ELF-1 (cell line): ENCODE measurements at places on chromosomes 13 and 19.

DNA sequence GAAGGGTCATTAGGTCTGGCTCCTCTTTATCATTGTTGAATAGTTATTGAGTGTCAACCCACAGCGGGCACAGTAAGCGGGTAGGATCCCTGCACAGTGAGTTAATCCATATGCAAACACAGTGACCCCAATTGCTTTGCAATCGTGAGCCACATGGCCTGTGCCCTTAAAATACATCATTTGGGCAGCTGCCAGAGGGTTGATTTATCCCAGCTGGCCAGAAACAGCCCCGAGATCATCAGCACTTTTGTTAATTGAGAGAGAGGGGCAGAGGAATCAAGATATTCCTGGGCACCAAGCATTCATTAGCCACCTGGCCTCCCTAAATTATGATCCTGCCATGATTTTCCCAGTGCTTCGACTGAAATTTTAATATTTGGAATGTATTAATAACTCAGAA is 9.8 kb upstream of the CNMD start:
- no peak for DNase-seq

GRCh38 chr19:48683349-48683748 is 10.5 kb upstream of the NTN5 start:
- no peak for DNase-seq

- DNase-seq, result peak; percentile 57
Observed at GRCh38 chr19:40596608-40597328, 4.4 kb upstream of the LTBP4 start.

GRCh38 chr19:11091703-11092153 is 2.5 kb downstream of the LDLR start:
- peak; percentile 93 for DNase-seq

DNA sequence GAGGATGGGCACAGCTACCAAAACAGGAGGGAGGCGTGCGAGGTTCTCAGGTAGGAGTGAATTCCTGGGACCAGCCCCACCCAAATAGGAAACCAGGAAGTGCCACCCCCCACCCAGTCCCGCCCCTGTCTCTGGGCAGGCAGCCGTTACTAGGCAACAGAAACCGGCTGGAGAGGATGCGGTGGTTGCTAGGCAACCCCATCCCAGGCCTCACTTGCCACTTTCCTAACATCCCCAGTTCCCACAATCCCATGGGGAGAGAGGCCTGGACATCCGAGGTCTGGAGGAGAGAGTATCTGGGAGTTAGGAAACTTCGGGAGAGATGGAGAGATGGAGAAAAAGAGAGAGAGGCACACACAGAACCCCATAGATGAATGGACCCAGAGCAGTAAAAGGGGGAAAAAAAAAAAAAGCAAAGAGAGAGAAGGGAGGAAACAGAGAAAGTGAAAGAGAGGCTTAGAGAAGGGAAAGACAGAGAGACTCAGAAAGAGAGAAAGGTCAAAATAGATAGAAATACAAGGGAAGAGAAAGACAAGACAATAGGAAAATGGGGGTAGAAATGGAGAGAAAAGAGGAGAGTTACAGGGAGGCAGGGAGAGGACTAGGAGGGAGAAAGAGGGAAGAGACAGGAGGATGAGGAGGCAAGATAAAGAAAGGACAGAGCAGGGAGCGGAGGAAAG is 3.8 kb downstream of the GRIK5 start:
- DNase-seq, result peak; percentile 82

DNA sequence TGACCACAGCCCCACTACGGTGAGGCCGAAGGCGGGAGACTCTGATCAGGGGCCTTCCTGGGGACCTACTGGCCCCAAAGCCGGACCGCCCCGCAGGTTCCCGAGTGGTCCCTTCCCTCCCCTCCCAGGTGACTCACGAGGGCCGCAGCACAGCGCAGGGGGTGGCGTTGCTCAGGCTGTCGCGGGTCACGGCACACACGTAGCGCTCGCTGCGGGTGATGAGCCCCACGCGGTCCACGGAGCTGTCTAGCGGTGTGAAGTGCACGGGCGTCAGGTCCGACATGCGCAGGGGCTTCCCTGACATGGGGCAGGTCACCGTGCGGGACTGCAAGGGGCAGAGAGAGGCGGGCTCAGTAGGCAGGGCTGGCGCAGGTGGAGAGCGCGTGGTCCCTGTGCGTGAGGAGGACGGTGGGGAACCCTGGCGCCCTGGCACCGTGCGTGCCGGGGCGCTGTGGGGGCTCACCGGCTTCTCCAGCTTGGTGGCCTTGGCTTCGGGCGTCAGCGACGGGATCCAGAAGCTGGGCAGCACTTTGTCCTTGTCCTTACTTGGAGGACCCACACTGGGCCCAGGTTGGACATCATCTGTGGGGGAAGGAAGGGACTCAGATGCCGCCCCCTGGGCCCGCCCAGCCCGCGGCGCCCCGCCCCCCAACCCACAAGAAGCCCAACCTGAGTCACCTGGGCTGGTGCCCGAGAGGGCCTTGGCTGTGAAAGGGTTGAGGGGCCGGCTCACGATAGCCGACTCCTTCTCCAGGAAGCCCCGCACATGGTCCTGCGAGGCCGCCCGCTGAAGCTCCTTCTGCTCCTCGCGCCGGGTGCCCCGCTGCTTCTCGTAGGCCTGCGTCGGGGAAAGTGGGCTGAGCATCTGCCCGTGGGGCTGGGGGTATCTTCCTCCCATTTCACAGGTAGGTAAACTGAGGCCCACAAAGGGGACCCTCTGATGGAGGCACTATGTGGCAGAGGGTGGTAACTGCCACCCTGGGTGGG is 23.7 kb downstream of the NOSIP start:
- peak; percentile 71 for DNase-seq

DNA sequence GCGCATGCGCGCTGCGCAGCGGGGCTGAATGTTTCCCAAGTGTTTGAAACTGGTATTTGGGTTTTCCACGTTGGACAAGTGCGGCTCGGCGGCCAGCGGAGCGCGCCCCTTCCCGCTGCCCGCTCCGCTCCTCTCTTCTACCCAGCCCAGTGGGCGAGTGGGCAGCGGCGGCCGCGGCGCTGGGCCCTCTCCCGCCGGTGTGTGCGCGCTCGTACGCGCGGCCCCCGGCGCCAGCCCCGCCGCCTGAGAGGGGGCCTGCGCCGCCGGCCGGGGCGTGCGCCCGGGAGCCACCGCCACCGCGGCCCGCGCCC is at the start of gene ING1:
Gene ING1 (plus strand): TSS at position 59 of the 311 bp plus-strand sequence. CDS start 450 bp downstream, outside the sequence.
- DNase-seq, result no peak

DNA sequence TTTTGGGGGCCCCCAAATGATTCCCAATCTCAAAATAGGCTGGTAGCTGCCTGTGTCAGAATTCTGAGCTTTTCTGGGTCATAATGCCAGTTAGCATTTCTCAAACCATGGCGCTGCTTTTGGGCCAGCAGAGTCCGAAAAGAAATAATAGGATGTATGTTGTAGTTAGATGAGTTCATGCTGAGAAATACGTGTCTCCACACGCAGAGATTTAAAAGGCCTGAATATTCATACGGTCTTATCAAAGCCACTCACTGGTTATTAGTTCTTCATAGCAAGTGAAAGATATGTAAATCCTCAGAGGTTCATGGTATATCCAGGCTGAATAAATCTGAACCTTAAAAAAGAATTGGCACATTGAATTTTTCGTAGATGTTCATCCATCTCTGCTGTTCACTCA is 124.5 kb downstream of the SHISA2 start:
- no peak for DNase-seq

- DNase-seq, result no peak
Observed at GRCh38 chr13:107057028-107057631, 489.2 kb upstream of the ARGLU1 start.

- DNase-seq, result peak; percentile 91
Observed at GRCh38 chr19:19464339-19465098, 50.8 kb downstream of the TSSK6 start.

- no peak for DNase-seq
Observed at GRCh38 chr13:111597618-111598017, 277.2 kb downstream of the TEX29 start.

GRCh38 chr19:52020506-52020905 is 7.7 kb downstream of the ZNF614 start:
- no peak for DNase-seq

- DNase-seq, result peak; percentile 82
Observed at GRCh38 chr19:33906578-33907335, 110.1 kb downstream of the KCTD15 start.

DNA sequence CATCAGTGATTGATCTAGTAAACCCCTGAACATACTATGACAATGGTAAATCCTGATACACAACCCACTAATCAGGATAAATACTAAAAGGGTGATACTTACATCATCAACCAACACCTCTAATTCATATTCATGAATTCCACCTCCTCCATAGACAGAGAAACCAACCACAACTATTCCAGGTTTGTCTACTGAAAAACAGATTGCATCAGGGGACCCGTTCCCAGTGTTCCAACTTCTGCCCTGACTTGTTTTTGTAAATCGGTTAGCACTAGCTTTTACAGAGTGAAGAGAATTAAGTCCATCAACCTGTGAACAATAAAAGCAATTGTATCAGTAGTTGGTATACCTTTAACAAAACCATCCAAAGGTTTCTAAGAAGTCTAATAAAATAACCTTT is 149.2 kb downstream of the MYCBP2 start:
- DNase-seq, result no peak

DNA sequence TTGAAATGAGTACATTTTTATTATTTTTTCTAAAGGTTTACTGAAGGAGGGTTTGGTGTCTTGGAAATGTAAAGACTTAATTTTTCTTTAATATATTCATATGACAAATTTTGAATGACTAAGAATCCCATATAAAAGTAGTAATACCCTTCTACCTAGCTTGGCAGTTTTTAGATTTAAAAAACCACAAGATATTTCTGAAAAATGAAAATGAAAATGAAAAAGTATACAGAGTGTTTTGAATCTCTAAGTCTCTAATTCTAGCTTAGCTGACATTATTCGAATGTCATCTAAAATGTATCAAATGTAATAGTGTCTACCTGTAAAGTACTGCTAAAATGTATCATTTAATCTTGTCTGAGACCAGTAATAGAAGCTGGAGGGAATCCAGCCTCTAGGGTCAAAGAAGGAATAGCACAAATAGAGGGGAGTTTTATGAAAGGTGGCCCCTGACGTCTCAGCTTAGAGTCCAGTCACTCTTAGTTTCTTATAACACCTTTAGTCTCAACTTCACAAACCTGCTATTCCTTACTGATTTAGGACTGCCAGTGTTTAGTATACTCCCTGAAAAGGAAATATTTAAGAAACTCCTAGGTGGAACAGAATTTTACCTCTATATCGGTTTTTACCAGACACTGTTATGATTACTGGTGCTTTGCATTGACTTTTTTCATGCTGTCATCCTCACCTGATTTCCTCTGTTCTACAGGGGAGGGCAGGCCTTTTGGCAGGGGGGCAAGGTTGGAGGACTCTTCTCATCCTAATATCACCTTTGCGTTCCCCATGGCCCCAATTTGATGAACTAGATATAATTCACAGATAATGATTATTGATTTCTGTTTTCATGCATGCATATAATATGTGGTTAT is 16.2 kb upstream of the MIR17HG start:
- DNase-seq, result no peak

- no peak for DNase-seq
Observed at GRCh38 chr13:77874406-77874805, 44.2 kb downstream of the EDNRB start.

DNA sequence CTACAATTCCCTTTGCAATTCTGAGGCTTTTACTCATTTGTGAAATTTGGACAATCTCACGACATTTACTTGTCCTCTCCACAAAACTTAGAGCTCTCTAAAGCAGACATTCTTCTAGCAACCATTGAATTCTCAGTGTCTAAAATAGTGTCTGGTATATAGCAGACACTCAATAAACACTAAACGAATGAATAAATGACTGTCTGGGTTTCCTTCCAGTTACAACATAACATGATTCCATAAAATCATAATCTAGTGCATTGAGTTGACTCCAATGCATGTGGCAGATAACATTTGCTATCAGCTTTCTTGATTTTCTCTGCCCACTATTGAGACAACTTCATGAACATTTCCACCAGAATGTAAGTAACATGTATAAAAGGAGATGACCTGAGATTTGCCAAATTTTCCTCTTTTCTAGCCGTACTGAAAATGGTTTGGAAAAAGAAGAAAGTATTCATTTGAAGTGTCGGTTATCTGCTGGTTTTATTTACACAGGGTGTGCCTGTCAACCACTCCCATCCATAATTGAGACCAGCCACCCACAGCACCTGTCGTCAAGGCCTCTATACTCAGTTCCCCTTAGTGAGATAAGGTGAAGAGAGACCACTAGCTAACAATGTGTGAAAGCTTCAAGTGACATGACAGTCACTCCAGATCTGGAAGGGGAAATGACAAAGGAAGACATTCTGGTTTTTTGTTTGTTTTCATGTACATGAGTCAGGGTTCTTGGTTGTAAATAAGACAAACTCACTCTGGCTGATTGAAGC is 4.8 kb upstream of the SERP2 start:
- no peak for DNase-seq

GRCh38 chr13:112174476-112175110 is 107.6 kb downstream of the SOX1 start:
- DNase-seq, result no peak

- no peak for DNase-seq
Observed at GRCh38 chr13:113258321-113259054, 38.6 kb upstream of the LAMP1 start.

GRCh38 chr19:27794494-27795042 is 1418.4 kb downstream of the UQCRFS1 start:
- peak; percentile 71 for DNase-seq

DNA sequence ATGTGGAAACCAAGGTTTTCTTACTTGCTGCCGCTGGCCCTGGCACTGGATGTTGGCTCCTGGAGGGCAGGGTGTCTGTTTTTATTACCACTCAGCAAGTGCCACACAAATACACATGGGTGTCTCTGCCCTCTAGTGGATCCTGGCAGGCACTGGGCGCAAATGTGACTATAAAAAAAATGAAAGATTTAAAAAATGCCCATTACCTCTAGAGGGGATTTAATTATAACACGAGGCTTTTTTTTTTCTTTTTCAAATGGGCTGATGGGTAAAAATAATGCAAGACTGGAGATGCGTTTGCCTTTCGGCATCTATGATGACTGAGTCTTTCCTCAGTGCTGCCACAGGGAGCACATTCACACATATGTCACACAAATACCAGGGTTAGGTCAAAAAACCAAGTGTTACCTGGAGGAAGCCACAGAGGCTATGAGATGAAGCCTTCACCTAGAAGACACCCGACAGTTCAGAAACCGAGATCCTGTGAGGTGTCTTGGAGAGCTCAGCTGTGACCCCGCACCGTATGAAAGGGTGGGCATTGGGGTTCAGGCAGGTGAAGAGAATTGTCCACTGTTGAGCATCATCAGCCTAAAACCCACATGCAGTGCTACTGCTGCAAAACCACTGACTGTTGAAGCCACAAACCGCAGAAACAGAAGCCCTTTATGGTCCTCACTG is 25.7 kb downstream of the CHAMP1 start:
- DNase-seq, result no peak

- no peak for DNase-seq
Observed at GRCh38 chr13:102772042-102772425, 1.6 kb downstream of the TEX30 start.

DNA sequence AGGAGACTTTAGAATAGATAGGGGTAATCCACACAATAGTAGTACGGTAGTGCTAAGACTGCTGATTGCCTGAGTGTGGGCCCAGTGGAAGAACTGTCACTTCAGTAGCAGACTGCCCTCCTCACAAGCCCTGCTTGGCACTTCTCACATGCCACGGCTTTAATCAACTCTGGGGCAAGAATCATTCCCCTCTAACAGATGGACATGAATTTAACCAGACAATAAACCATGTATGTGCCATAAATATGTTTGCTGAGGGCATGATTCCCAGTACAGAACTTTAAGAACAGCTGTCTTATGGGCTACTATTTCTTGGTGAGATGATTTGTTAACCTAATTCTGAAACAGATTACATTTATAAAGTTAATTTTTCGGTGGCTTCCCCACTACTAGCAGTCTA is 22.0 kb downstream of the DPY19L3 start:
- no peak for DNase-seq
